GM23248 (cell line): ENCODE measurements at places on chromosomes 4 and X. TPM values are rescaled to one million over a fixed set of nuclear protein-coding genes. Genes with fewer than 3 reads are reported as not detected.

GRCh38 chr4:155929833-155930232 is 23.8 kb downstream of the CTSO start:
- no peak for DNase-seq

GRCh38 chr4:26763648-26764047 is 97.0 kb upstream of the STIM2 start:
- DNase-seq = no peak

- DNase-seq = peak; percentile 35
Measured at GRCh38 chr4:340011-340410, 2.4 kb downstream of the ZNF141 start.

GRCh38 chr4:105133976-105134375 is 12.7 kb upstream of the TET2 start:
- no peak for DNase-seq

DNA sequence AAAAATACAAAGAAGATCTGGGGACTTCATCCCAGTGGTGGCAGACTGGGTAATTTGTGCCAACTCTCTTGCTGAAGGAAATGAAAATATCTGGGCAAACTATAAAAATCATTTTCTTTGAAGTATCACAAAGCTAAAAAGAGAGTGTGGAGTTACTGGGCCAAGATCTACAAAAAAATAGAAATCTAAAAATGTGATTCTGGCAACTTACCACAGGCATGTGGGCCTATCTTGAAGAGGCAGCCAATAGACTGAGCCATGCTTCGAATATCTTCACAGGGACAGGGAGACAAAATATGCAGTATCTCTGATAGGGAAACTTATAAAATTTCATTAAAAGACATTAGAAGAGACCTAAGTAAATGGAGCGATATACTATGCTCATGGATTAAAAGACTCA is 168.8 kb downstream of the RCHY1 start:
- DNase-seq = peak; percentile 1

DNA sequence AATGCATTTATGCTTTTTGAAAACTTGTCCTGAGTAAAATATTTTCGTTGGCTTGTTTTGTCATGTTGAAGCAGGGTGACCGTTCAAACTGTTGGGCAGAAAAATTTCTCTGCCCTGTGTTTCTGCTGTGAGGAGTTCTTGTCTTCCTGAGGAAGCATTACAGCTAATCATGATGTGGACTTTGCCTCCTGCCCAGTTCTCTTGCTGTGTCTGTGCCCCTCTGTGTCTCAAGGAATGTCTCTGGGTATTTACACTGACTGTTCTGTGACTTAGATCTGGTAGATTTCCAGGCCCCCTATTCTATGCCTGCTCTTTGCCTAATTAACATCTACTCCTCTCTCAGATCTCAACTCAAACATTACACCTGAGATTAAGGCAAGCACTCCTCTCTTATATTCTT is 30.4 kb upstream of the RPL34 start:
- DNase-seq = no peak

DNA sequence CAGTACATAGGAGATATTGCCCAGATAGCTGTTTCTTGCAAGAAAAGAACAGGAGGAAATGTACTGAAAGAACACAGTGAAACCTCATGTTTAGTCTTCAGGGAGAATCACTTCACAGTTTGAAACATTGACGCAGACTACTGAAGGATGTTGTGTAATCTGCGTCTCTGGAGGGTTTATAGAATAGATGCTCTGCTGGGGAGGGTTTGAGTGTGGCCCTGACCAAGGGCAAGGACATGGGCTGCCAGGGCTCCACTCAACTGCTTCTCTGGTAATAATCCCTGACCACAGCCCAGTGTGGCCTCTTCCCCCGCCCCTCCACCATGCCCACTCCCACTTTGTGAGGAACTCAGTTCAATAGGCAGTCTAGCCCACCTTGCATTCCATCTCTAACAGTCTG is 15.8 kb upstream of the ACE2 start:
- no peak for DNase-seq

DNA sequence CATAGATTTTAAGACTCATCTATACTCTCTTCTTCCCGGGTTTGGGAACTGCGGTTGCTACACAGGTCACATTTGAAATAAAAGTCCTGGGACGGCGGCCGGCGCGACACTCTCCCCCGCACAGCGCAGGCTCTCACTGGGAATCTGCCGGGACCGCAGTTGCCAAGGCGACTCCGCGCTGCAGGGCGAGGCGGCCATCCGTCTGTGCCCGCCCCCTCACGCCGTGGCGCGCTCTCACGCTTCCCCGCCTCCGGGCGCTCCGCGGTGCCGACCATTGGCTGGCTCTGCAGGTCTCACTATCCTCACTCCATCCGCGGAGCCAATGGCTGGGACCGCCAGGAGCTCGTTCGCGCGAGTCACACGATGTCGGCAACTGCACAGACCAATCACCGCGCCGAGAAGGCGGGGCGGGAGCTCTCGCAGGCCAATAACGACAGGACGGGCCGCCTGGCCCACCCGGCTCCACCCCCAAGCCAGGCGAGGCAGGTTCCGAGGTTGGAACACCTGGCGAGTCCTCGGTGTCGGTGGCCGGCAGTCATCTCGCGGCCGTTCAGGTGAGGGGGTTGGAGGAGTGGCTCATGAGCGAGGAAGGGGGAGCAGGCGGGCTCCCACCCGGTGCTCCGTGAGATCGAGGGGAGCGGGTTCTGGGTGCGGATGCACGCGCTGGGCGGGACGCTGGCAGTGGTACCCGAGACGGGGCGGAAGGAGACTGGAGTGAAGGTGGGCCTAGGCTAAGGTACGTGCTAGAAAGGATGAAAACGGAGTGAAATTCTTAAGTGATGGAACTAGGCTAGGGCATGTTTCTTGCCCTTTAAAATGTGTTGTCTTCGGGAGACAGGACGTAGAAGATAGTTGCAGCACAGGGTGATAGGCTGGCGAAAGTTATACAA is at the start of gene MSMO1:
TSS of gene MSMO1 (plus strand) at position 459 of the 890 bp plus-strand sequence. CDS start 5,702 bp downstream, outside the sequence.
- peak; percentile 100 for DNase-seq

GRCh38 chrX:1545776-1546408 is 8.9 kb upstream of the P2RY8 start:
- DNase-seq = no peak

GRCh38 chr4:25330905-25331808 is 18.6 kb downstream of the ZCCHC4 start:
- DNase-seq = no peak

GRCh38 chr4:157043131-157043530 is 32.8 kb upstream of the GLRB start:
- peak; percentile 38 for DNase-seq

- no peak for DNase-seq
Measured at GRCh38 chr4:85741381-85741780, 266.4 kb downstream of the ARHGAP24 start.

GRCh38 chr4:11106190-11106589 is 322.5 kb downstream of the HS3ST1 start:
- DNase-seq = peak; percentile 1

DNA sequence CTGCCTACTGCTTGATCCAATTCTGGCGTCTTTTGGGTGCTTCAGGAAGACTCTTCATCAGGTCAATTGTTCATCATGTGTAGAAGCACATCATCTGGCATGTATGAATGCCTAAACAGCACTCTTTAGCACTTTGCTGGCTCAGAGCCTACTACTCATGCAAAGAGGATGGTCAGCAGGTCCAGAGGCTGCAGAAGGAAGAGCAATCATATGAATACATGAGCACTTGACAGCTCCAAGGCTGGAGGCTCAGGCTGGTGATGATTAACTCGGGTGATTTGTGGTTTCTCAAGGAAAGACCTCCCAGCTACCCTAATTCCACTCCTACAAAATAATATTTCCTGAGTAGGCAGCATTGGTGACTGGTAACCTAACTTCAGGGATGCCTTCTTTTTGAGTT is 103.8 kb upstream of the CXCL13 start:
- DNase-seq = no peak

DNA sequence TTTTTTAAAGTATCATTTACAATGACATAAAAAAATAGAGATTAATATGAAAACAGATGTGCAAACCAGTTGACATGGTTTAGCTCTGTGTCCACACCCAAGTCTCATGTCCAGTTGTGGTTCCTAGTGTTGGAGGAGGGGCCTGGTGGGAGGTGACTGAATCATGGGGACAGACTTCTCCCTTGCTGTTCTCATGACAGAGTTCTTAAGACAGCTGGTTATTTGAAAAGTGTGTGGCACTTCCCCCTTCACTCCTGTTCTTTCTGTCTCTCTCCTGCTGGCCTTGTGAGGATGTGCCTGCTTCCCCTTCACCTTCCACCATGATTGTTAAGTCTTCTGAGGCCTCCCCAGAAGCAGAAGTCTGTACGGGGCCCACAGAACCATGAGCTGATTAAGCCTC is 23.8 kb downstream of the CNOT6L start:
- no peak for DNase-seq

DNA sequence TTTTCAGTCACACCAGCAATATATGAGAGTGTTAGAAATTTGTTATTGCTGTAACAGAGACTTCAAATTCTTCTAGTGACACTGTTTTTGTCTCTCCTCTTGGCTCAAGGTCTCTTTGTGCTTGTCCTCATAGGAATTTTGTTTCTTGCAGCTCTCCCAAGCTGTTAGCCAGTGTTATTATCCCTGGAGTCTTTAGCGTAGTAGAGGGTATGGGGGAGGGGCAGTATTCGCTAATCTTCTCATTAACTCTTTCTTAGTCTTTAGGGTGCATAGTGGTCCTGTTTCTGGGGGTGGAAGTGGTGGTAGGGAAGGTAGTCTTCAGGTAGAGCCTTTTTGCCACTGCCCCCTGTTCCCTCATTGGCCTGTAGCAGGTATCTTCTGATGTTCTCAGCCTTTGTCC is 79.4 kb downstream of the JADE3 start:
- DNase-seq = no peak

DNA sequence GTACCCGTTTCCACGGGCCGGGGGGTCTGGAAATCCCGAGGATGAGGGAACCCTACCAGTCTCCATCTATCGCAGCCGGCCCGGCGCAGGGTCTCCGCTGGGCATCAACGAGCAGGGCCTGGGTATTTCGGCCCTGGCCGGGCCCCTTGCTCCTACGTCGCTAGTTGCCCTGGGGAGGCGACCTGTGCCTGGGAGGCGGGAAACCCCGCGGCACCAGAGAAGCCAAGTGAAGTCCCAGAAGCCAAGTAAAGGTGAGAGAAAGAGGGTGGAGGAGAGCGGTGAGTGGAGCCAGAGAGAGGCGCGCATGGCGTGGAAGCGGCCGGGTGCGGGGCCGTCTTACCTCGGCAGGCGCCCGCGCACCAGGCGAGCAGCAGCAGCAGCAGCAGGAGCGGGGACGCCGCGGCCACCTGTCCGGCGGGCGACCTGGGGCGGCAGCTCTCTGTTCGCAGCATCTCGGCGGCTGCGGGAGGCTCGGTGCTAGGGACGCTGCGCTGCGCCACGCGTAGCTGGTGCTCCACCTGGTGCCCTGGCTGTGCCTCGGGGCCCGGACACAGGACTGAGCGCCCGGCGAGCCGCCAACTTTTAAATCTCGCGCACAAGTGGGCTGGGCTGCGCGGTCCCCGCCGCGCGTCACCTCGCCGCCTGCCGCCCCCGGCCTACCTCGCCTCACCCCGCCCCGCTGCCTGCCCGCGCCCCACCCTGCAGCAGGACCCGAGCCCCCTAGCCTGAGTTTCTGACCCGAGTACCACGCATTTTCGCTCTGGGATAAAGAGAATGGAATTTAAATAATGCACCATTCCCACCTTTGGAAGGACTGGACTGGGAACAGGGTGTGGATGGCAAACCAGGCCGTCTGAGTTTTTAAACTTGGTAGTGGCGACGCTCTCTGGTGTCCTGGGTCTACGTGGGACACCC is at the start of gene NMU:
TSS of gene NMU (minus strand) at position 558 of the 915 bp plus-strand sequence. CDS start at position 452, 106 bp downstream.
- peak; percentile 45 for DNase-seq

DNA sequence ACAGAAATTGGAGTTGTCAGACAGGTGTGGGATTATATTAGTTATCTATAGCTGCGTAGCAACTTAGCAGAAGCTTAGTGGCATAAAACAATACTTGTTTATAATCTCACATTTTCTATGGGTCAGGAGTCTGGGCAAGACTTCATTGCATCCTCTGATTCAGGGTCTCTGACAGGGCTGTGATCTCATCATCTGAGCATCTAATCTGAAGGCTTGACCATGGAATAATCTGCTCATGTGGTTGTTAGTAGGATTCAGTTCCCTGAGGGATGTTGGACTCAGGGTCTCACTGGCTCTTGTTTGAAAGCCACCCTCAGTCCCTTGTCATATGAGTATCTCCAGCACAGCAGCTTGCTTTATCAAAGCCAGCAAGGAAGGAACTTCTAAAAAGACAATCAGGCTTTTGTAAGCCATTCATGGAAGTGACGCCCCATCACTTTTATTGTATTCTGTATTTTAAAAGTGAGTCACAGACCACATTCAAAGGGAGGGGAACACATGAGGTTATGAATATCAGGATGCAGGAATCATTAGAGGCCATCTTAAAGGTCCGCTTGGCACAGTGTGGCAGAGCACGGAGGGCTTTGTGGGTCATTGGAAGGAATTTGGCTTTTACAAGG is 37.2 kb upstream of the FAM9B start:
- DNase-seq = peak; percentile 60

- peak; percentile 2 for DNase-seq
Measured at GRCh38 chrX:124346117-124346876, at the start of gene SH2D1A. Gene SH2D1A (plus strand): TSS chrX:124346563. CDS start chrX:124346643, 80 bp downstream.

DNA sequence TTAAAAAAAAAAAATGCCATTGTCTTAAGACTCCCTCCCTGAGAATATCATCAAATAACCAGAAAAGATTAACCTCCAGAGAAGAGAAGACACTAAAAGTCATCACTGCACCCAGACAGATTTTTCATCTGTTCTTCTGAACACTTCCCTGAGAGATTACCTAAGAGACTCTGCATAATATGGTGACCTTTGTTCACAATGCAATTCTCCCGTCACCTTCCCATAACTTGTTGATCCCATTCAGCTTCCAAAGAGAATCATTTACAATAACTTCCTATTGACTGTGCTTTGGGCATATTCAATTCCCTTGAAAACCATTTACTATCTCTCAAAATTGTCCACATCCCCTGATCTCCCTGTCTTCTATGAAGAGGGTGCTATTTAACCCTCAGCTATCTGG is 85.1 kb upstream of the SMAD1 start:
- no peak for DNase-seq

DNA sequence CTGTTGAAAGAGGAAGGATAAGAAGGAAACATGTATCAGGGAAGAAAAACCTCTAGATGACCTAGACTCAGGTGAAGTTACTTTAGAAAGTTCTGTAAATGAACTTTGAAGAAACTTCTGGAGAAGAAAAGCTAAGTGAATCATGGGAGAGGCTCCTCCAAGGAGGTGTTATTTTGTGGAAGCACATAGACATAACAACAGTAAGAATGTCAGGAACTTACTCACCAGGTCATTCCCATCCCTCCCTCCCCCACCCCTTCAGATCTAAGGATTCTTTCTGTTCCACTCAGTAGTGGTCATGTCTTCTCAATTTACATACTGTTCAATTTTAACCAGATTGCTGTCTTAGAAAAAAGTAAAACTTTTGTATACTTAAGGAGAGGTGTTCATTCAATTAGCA is 310.5 kb upstream of the DDX53 start:
- DNase-seq = peak; percentile 61

Gene SYN1
- polyA plus RNA-seq = 0.32 and 0.34 TPM in 2 replicates

Gene SOX3
- polyA plus RNA-seq = not detected in 2 replicates

Gene SPANXN2
- polyA plus RNA-seq = not detected in 2 replicates

Gene CLDN2
- not detected in 2 replicates for polyA plus RNA-seq

Gene TRIM61
- polyA plus RNA-seq = 0.18 TPM in 1 of 2 replicates, not detected in the other

Gene LINC00632
- 36.7 and 40.7 TPM in 2 replicates for polyA plus RNA-seq

Gene FAM47C
- polyA plus RNA-seq = not detected in 2 replicates

Gene TMSB15A
- polyA plus RNA-seq = 2.8 and 3.0 TPM in 2 replicates

Gene AIFM1
- 22.5 and 24.3 TPM in 2 replicates for polyA plus RNA-seq

Gene F8A3
- 0.14 and 0.16 TPM in 2 replicates for polyA plus RNA-seq

Gene SSX2B
- not detected in 2 replicates for polyA plus RNA-seq

Gene FGD1
- 5.4 and 6.0 TPM in 2 replicates for polyA plus RNA-seq
